Posterior vena cava (tissue), 2 donors: ENCODE measurements at places on chromosomes 5 and 9. TPM values are rescaled to one million over a fixed set of nuclear protein-coding genes. Genes with fewer than 3 reads are reported as not detected.
A peak's percentile ranks its signal among the peaks of the same experiment; 100 is the strongest.

DNA sequence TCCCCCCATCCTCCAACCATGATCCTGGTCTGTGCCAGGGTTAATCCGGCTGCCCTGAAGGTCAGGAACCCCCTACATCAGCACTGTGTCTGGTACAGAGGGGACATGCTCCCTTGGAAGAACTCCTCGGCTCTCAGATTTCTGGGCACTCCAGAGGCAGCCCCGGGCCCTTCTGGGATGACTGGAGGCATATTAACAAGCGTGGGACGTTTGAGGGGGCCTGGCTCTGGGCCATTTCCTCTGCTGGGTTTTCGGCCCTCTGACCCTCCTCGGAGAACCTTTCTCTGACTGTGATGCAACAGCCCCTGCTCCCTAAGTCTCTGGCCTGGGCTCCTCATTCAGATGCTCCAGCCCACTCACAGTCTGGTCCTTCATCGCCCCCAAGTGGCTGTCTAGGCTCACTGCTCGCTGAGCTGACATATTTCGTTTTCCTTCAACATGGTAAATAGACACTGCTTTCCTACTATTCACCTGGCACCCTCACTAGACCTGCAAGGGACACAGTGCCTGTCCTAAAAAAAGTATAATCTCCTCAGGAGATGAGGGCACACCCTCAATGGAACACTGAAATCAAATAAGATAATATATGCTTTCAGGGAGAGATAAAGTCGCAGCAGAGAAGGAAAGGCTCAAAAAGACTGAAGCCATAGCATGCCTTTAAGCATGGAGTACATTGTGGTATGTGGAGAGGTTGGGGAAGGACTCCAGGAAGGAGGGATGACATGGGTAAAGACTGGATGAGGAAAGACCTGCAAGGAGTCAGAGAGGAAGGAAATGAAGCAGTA is 404.7 kb upstream of the TRPC7 start:
- DNase-seq, result peak; percentile 83

- no peak for DNase-seq
Measured at GRCh38 chr5:122120957-122121356, 8.4 kb upstream of the ZNF474 start.

- peak; percentile 92 for DNase-seq
Measured at GRCh38 chr5:88690409-88691229, 192.4 kb downstream of the MEF2C start.

TMCO6 gene
- 6.6 TPM for total RNA-seq

GRCh38 chr9:98610211-98610610 is 98.5 kb downstream of the GABBR2 start:
- DNase-seq, result no peak

GRCh38 chr5:172903790-172904189 is 55.4 kb upstream of the RPL26L1 start:
- DNase-seq, result no peak

GRCh38 chr9:84315278-84315877 is 25.2 kb downstream of the SLC28A3 start:
- DNase-seq, result no peak

DNA sequence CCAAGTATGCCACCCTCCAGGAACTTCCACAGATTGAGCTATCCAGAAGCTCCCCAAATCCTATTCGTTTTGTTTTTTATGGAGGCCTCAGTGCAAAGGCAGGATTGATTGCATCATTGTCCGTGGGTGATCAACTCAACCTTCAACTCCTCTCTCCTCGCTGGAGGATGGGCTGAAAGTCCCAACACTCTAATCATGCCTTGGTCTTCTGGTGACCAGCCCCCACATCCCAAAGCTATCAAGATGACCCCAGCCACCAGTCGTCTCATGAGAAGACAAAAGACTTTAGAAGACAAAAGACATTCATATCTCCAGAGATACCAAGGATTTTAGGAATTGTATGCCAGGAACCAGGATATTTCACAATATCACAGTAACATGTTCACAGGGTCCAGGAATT is 441.6 kb upstream of the WWC1 start:
- DNase-seq, result no peak

ENHO gene
- 0.74 TPM for total RNA-seq

GRCh38 chr5:80033513-80033912 is 1.6 kb upstream of the THBS4 start:
- no peak for DNase-seq

SLC24A2 gene
- 0.05 TPM for total RNA-seq

DNA sequence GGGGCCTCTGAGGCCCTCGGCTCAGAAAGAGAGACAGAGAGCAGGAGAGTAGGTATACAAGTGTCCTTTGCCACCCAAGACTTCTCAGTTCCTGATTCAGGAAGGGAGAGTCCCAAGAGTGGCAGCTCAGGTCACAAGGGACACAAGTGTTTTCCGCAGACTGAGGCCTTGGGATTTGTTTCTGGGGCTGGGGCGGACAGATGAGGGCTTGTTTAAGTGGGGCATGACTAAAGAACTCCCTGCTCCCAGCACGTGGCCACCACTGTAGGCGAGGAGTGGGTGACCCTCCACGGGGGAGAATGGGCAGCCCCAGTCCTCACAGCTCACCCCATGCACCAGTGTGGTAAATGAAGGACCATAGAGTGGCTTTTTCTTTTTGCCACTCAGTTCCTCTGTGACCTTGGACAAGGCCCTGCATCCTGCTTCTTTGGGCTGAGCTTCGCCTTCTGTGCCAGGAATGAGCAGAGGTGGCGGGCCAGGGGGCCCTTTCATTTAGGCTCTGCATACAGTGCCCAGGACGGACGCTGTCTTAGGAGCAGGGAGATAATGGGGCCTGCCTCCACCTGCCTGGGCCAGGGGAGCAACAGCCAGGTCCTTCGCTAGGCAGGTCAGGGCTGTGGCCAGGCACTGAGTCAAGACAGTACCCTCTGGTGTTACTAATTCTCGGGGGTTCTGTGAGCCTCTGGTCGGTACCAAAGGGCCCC is 50.8 kb downstream of the AMBP start:
- DNase-seq, result peak; percentile 49

MCIDAS gene
- not detected for total RNA-seq

DNA sequence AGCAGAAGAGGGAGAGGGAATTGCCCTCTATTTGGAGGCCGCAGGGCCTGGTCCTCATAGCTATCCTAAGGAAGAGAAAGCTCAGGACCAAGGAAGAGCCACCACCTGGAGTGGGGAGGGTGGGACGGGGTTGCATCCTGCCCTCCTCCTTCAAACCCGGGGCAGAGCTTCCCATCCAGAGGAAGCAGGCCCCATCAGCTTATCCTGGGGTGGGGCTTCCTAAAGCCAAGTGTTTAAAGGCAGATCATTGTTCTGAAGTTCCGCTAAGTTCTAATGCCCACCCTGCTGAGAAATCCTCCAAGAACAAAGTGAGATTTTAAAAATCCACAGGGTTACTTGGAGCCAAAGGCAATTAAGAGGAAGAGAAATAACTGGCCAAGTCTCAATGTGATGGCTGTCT is 210.3 kb downstream of the C9orf152 start:
- DNase-seq, result no peak

DNA sequence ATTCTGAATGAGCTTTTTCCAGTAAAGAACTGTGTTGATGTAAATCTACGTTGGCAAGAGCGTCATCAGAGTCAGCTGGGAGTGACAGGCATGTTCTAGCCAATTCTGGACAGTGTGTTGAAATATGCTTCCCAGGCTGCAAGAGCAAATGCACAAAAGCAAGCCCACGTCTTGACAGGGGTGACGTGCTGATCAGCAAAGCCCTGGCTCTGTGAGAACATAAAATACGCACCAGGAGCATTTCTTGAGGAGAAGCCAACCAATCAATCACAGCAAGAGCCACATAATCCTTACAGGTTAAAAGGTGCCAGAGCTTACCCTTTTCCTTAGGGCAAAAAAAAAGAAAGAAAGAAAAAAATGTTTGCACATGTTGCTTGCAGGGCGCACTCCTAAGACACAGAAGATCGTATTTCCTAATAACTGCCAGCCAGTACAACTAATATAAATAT is 148.1 kb downstream of the PDE4D start:
- DNase-seq, result peak; percentile 73
